Activated naive CD8-positive, alpha-beta T cell treated with anti-CD3 and anti-CD28 coated beads, Interleukin-2, amount 50 U/mL, for 24 hours (primary cell): ENCODE measurements at places on chromosomes 1 and 21.

- DNase-seq, result peak; percentile 30
Measured at GRCh38 chr1:234845097-234845660, 235.2 kb upstream of the IRF2BP2 start.

DNA sequence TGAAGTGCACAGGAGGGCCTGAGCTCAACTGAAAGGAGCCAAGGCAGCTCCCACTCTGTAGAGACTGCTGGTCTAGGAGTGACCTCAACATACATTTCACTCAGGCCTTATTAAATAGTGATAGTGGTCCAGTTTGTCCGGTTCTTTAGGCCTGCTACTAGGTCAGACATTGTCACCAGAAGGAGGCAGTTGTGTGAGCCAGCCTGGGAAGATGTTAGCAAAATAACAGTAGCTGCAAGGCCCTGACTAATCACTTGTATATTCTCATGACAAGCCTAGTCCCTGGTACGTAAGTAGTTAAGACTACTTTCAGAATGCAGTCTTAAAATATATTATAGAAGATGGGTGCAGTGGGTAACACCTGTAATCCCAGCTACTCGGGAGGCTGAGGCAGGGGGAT is 264.0 kb upstream of the CAMK1G start:
- DNase-seq, result no peak

DNA sequence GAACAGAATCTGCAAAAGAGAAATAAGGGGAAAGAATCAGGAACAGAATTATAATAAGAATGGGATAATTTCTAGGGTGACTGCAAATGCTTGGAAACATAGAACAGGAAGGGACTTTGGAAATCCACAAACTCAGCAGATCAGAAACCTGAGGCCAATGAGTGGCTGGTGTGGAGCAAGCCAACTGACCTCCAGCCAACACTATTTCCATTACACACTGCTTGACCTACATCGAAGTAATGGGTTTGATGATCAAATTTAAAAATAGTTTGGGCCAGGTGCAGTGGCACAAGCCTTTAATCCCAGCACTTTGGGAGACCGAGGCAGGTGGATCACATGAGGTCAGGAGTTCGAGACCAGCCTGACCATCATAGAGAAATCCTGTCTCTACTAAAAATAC is 284.9 kb downstream of the GRIK1 start:
- no peak for DNase-seq

- no peak for DNase-seq
Measured at GRCh38 chr1:39590546-39590945, 14.0 kb upstream of the PABPC4 start.

GRCh38 chr1:53644496-53644895 is 94.5 kb downstream of the GLIS1 start:
- DNase-seq, result no peak

GRCh38 chr21:36282568-36283230 is 37.3 kb upstream of the MORC3 start:
- DNase-seq, result no peak

GRCh38 chr1:185477638-185478580 is 160.9 kb upstream of the IVNS1ABP start:
- no peak for DNase-seq

GRCh38 chr1:45442272-45442671 is 48.7 kb downstream of the TESK2 start:
- no peak for DNase-seq

DNA sequence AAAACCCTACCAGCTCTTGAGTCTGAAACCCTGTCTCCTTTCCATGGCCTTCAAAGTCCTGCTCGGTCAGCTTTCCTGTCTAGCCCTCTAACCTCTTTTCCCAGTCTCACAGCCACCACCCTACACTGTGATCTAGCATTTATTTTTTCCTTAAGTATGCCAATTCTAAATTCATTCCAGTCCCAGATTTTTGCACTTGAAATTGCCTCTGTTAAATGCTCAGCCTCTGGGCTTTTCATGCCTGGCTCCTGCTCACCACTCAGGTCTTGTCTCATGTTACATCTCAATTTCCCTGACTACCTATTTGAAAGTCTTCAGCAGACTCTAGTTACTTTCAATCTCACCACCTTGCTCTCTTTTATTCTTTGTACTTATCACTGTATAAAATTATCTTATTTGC is 176.2 kb downstream of the ADGRL4 start:
- DNase-seq, result no peak

- DNase-seq, result no peak
Measured at GRCh38 chr21:45546636-45547544, 4.7 kb upstream of the SLC19A1 start.

GRCh38 chr1:184028854-184029623 is 8.5 kb downstream of the COLGALT2 start:
- DNase-seq, result no peak

- DNase-seq, result no peak
Measured at GRCh38 chr1:212256369-212256768, 28.8 kb upstream of the PPP2R5A start.

GRCh38 chr1:83776913-83777757 is 221.8 kb downstream of the TTLL7 start:
- no peak for DNase-seq

DNA sequence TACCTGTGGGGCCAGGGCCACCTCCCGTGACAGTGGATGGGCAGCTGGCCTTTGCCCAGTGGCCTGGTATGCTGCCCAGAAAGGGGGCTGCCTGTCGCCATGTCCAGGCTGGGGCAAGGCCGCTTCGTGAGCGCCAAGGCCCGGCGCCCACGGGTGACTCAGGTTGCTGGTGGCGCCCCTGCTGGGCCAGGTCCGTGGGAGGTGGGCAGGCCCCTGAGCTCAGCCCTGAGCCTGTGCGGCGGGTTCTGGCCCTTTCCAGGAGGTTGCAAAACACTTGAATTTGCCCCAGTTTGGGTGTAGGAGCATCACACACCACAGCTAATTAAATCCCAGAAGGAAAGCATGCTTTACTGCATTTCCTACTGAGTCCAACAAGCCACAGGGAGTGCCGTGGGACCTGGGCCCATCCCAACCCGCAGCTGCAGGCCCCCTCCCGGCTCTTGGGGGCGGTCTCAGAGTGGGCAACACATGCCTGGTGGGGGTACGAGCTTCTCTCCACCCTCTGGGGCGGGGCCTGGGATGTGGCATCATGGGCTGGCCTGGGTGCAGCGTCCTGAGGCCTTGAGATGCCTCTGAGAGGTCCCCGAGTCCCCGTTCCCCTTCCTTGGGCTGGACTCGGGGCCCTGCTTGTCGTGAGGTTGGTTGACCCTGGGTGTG is 159.8 kb downstream of the PEX14 start:
- DNase-seq, result no peak

- no peak for DNase-seq
Measured at GRCh38 chr1:228528612-228529011, 41.4 kb downstream of the RNF187 start.

GRCh38 chr1:172085317-172085716 is 244.0 kb downstream of the DNM3 start:
- no peak for DNase-seq

DNA sequence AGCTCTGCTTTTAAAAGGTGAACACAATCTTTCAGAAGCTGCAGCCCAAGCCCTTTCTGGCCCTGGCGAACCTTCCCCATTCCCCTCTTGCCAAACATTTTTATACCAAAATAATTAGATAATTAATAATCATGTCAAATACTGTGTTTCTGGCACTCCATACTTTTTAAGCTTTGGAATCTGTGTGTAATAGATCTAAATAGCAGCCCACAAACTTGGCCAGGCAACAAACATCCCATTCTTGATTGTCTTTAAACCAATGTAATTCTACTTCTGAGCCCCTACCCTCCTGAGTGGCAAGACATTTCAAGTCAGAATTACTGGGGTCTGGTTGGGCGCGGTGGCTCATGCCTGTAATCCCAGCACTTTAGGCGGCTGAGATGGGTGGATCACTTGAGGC is 137.7 kb downstream of the NAV1 start:
- DNase-seq, result no peak

DNA sequence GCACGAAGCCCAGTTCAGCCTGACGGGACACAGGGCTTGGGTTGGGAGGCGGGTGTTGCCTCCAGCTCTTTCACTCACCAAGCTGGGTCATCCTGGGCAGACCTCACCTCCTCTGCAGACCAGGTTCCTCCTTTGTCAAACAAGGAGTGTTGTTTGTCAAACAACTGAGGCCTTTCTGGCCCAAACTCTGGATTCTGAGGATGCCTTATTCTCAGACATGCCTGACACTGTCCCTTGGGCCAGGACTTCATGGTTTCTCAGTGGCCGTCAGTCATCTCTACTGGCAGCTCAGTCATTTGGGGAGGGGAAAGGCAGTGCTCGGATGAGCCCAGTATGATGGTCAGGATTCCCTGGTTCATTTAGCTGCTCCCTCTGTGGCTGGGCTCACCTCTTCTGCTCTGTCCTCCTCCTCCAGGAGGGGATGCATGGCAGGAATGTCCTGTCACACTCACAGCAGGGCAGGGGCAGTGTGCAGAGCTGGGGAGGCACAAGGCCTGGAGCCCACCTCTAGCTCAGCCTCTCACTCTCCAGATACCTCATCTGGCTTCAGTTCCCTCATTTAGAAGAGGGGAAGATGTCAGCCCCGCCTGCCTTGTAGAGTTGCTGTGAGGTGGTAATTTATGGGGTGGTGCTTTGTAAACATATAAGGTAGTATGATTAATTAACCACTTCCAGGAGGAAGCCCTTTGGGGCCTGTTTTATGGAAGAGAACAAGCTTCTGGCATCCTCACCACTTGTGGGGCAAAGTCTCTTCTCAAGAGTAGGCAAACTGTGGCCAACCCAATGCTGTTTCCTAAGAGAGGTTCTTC is 20.6 kb downstream of the SLC2A1 start:
- DNase-seq, result no peak

DNA sequence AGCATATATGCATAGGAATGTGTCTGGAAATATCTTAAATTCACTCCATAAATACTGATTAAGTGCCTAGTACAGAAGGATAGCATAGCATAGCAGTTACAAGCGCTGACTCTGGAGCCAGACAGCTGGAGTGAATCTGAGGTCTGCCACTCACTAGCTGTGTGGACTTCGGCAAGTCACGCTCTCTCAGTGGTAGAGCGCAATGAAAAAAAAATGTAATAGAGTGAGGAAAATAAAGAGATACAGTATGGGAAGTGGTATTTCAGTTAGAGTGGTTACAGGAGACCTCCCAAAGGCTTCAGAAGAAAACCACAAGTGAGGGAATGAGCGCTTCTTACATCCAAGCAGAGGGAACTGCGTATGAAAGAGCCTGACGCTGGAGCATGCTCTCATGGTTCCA is 338.9 kb upstream of the PRMT6 start:
- no peak for DNase-seq

GRCh38 chr1:233668146-233668724 is 54.3 kb downstream of the KCNK1 start:
- no peak for DNase-seq

DNA sequence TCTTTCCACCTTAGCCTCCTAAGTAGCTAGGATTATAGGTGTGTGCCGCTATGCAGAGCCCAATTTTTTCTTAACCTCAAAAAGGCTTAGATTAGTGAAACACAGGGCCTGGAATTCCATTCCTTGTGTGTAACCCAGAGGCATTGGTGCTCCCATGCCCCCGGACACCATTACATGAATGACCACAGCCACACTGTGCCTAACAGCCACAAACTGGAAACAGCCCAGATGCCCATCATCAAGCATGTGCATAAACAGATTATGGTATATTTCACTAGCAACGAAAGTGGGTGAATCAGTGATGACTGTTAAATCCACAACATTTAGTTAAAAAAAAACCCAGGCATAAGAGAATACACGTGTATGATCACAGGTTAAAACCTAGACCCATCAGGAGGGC is 24.4 kb downstream of the ADAM30 start:
- no peak for DNase-seq

GRCh38 chr1:56215086-56215485 is 364.3 kb downstream of the PLPP3 start:
- DNase-seq, result no peak

- no peak for DNase-seq
Measured at GRCh38 chr1:37741662-37742061, 23.3 kb downstream of the EPHA10 start.

GRCh38 chr1:172724765-172725613 is 66.1 kb downstream of the FASLG start:
- no peak for DNase-seq

GRCh38 chr1:183033205-183033604 is 10.0 kb downstream of the LAMC1 start:
- DNase-seq, result no peak

DNA sequence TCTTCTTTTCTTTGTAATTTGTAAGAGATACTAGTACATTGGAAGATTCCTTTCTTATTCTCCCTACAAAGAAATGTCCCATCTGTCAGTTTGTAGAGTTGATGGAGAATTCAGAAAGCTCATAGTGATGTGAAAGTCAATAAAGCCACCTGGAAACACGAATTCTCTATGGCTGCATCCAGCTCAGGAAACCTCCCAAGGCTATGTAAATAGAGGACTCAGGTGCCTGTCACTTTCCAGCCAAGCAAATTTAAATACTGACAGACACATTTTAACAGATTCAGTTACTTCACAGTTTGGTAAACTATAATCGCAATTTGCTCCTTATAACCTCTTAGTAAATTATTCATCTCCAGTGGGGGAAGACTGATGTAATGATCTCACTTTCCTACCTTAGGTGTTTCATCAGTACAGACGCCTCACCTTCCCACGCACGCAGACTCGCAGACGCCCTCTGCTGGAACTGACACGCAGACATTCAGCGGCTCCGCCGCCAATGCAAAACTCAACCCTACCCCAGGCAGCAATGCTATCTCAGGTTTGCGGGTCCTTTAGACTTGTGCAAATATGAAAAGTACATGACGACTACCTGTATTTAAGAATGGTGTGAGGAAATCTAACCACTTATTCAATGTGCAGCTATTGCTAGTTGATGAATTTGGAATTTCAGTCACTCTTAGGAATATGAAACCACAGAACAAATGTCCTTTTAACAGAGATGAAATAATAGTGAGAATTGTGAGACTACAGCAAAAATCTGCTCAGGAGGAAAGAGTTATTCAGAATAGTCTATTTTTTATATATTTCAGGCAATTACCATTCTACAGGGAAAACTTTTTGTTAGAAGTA is 60.6 kb downstream of the PTPRC start:
- DNase-seq, result peak; percentile 76

- DNase-seq, result no peak
Measured at GRCh38 chr1:220682901-220683576, 7.1 kb upstream of the C1orf115 start.
